ENCODE measurements at places on chromosomes 2 and 18.

- DNase-seq: no peak
Measured at GRCh38 chr2:128358941-128359731, 40.5 kb upstream of the HS6ST1 start.

DNA sequence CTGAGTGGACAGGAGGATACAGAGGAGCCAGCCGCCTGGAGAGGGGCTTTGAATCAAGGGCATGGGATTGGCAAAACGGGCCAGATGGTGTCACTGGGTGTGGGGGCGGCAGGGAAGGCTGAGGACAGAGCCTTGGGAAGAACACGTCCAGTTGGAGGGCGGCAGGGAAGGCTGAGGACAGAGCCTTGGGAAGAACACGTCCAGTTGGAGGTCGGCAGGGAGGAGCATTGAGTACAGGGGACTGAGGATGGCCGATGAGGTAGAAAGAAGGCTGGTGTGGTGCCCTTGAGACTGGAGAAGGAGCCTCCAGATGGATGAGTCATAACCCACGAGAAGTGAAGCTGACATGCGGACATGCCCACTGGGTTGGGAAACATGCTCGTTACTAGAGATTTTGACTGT lies 4.5 kb downstream of the HES6 start:
- no peak for DNase-seq

- no peak for DNase-seq
Measured at GRCh38 chr2:159904959-159905305, 106.9 kb upstream of the CD302 start.

DNA sequence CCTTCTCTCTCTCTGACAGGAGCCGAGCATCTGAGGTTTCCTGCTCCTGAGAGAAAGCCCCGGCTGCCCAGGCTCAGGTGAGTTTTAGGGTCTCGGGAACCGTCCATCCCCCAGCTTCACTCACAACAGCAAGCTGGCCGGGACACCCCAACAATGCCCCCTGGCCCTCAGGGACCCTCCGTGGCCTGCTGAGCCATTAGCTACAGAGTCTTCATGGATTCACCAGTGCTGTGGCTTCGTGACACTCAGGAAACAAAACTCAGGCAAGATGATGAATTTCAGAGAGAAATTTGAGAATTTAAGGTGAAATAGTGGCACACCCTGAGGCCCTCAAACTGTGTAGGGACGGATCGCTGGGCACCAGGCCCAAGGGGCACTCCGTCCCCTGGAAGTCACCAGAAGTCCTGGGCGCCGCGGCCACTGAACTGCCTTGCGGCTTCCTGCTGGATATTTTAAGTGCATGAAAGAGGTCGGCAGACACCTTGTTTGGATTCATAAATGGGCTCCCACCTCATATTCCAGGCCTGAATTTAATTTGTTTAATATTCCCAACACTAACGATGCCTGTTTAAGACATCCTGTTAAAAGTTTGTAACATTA lies 368.3 kb upstream of the SALL3 start:
- DNase-seq: no peak

DNA sequence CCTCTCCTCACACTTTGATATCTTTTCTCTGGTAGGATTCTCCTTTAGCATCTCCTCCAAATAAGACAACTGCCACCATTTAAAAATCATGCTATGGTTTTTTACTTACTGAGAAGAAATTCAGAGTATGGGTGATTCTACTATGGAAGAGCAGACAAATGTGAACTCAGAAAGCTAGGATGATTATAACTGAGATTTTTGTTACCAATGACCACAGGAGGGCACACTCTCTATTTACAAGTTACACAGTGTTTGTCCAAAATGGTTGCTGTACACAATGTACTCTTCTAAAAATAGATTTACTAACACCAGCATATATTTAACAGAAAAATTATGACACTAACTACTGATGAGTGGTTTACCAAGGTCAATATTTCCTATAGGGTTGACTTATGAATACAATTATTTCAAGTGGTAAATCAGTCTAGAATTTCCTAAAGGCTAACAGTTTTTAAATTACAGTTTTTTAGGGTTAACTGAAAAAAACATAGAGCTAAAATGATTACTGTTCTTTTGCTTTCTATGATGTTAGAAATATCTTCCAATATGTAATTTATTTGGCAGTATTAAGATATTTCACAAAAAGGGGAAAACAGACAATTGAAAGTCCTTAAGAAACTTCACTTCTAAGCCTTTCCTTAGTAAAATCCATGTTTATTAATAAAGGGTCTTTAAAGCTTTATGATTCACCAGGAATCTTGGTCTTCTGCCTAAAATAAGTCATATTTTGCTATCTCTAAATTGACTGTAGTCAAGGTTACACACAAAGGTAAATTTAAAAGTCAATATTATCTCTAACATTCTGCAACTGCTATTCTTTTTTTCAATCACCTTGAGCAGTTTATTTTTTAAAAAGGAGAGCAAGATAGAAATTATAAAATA lies 57.2 kb downstream of the MAP4K3 start:
- no peak for DNase-seq

GRCh38 chr2:49241991-49242390 lies 87.7 kb upstream of the FSHR start:
- DNase-seq: peak; percentile 40

DNA sequence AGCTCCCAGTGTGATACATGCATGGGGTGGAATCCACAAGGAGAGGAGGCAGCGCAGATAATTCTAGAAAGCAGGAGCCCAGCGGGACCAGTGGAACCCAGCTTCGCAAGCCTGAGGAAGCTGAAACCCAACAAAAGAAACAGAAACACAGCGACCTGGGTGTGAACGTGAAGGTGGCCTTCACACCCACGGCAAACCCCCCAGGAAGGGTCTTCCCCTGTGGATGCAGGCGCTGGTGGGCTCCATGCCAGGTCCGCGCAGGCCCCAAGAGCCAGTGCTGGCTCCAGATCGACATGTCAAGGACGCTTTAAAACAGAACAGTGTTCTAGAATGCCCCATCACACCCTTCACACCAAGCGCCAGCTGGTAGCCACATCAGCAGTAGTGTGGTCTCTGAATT lies 22.1 kb downstream of the KIF1A start:
- DNase-seq: no peak
